ENCODE measurements at places on chromosomes 4 and X.

GRCh38 chr4:138500869-138501268 lies 258.7 kb upstream of the SLC7A11 start:
- no peak for DNase-seq

DNA sequence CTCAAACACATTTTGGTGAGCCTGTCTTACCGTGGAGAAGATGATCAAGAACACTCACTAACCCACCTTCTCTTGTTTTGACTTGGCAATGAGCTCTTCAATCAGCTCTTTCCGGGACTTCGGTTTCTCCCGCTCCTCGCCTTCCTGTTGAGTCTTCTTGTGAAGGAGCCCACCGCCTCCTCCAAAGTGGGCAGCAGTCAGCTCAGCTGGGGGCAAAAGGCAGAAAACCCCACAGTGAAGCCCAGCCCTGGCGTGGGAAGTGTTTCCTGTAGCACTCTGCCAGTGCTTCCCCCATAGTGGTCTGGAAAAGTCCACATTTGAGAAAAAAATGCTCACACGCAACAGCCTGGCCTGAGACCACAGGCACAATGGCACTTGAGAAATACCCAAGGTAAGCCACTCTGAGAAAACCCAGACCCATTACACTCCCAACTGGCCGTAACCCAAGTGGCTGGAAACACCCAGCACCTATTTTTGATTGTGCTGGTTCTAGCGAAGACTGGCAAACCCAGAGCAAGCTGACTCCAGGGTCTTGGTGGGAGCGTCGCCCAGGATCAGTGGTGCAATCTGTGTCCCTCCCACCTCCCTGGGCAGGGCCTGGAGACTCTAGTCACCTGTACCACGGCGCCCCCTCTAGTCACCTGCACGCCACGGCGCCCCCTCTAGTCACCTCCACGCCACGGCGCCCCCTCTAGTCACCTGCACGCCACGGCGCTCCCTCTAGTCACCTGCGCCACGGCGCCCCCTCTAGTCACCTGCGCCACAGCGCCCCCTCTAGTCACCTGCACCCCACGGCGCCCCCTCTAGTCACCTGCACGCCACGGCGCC lies 8.6 kb downstream of the NOP14 start:
- peak; percentile 58 for DNase-seq

GRCh38 chrX:84320023-84320422 lies 132.0 kb upstream of the RPS6KA6 start:
- no peak for DNase-seq

DNA sequence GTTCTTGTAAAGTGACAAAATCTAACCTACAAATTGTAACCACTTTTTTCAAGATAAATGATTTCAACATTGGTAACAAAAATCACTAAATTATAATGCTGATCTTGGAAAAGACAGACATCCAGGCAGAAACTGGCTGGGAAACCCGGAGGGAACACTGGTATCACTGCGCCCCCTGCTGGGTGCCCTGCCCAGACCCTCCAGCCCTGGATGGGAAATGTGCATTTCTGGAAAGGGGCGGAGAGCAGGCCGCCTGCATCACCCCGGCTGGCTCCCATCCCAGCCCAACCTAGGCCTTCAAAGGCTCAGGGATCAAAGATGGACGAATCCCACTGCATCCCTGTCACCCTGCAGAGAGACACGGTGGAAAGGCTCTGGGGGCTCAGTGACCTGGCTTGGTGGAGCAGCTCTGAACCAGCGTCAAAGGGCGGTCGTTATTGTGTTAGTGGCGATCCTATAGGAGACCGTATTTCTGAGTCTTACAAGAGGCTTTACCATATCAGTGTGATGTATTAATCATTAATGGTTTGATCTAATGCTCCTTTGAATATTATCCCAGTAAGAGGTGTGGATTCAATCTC lies 37.3 kb downstream of the ACOX3 start:
- DNase-seq: peak; percentile 56

DNA sequence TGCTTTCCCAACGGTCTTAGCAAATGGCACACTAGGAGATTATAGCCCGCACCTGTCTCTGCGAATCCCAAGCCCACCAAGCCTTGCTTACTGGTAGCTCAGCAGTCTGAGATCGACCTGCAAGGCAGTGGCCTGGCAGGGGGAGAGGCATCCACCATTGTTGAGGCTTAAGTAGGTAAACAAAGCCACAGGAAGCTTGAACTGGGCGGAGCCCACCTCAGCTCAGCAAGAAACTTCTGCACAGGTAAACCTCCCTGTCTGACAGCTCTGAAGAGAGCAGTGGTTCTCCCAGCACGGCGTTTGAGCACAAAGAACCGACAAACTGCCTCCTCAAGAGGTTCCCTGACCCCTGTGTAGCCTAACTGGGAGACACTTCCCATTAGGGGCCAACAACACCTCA lies 42.8 kb downstream of the BRWD3 start:
- DNase-seq: no peak

- no peak for DNase-seq
Measured at GRCh38 chr4:112882286-112882685, 167.2 kb upstream of the ANK2 start.

DNA sequence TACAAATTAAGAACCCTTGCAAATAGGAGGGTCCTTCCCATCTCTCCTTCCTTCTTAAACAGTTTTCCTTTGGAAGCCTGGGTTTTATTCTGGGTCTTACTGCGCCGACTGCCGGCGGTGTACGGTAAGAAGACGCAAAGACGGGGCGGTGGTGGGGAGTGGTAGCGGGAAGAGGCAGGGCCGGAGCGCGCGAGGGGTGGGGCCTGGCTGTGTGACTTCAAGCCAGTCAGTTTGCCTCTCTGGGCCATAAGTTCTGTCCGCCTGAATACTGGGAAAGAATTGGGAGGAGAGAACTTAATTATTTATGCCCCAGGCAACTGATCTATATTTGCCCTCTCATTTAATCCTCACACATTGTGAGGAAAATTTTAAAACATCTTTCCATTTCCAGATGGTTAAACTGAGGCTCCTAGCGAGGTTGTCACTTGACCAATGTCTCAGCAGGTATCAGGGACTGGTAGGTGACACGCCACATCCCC lies 726 bp upstream of the KANTR start:
- peak; percentile 69 for DNase-seq

DNA sequence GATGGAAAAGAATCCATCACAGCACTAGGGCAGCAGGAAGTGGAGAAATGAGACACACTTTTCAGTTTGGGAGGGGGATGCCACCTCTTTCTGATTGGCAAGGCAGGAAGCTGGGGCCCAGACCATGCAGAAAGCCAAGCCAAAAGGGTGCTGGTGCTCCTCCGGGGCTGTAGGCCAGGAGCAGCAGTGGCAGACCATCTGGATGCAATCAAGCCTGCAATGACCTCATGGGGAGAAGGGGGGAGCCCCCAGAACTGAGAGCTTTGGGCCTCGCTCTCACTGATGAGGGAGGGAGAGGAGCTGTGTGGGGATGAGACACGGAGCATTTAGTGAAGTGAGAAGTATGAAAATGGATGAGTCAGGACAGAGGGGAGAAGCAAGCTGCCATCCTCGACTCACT lies 141.3 kb upstream of the NALF2 start:
- DNase-seq: no peak

DNA sequence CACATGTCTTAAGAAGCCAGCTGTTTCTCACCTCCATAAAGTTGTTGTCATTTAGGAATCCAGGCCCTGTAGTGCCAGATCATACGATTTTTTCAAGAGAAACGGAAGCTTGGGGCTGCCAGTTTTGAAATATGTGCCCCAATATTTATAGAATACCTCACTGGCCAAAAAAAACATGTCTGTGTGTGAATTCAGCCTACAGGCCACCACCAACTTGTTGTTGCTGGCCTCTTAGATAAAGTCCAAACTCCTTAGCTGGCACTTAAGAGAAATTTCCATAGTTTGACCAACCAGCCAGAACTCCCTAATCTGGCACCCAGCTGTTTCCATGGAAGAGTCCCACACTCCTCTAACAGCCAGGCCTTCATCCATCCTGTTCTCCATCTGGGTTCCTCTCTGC lies 74.1 kb downstream of the WDR19 start:
- DNase-seq: no peak

GRCh38 chrX:40273356-40274050 lies 175.7 kb upstream of the BCOR start:
- DNase-seq: no peak

DNA sequence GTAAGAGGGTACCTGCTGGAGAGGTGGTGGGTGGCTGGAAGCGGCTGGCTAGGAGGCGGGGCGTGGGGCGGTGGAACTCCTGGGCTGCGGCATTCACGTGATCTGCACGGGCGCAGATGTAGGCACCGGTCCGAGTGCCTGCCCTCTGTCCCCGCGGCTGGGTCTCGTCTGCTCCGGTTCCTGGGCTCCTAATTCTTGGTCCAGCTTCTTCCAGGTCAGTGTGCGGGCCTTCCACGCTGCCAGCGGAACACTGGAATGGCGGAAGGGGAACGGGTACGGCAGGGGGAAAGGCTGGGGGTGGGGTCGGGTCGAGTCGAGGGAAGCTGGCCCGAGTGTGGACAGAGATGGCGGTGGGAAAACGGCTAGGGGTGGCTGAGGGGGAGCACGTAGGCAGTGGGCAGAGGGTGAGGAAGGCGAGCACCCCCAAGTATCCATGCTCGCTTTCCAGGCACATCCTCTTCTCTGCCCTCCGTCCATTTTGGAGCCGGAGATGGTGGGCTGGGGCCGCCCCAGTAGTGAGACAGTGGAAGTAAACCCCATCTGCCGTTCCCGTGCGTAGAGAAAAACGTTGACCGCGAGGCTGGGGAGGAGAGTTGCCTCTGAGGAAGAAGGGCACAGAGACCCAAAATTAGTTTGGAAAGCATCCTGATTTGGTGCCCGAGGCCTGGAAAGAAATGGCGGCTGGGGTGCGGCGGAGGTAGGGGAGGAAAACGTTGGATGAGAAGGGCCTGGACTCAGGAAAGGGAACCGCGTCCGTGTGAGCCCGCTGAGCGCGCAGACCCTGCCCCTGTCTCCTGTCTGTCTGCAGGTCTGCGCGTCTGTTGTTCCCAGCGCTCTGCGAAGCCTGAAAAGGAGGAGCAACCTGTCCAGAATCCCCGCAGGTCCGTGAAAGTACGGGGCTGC lies at the start of gene TCEAL4:
Gene TCEAL4 (plus strand): TSS at position 105 of the 903 bp plus-strand sequence. CDS start 1,161 bp downstream, outside the sequence.
- DNase-seq: peak; percentile 2

GRCh38 chrX:136016881-136017280 lies 31.6 kb downstream of the SLC9A6 start:
- peak; percentile 18 for DNase-seq

DNA sequence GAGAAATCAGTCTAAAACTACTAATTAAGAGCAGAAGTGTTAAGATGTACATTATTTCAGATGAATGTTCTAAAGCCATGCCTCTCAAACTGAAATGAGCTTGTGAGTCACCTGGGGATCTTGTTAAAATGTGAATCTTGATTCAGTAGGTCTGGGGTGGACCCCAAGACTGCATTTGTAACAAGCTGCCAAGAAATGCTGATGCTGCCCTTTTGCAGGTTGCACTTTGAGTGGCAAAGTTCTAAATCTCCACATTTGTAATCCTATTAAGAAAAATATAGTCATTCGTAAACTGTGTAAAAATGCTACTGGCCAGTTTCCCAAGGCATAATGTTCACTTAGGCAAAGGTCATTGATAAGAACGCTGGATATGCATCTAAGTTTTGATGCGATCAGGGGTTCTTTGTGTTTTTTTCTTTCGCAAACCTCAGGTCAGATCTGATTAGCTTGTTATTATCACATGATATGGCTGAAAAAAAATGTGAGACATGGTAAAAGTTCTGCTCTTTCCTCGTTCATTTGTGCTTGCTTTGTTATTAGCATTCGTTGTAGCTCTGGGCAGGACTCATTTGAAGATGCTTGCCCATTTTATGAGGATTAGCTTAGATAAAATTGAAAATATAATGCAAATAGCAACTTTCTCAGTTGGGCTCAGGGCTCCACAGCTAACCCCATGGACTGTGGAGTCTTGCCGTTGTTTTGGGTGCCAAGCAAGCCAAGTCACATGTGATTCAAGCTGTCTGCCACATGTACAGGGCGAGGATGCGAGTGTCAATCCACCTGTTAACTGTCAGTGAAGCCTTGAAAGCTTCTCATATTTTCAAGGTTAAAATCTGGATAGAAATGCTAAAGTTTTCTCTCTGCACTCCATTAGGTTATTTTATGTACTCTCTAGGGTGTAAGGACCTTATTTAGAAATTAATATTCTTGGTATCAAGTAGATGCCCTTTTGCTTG lies 12.1 kb downstream of the TBC1D1 start:
- DNase-seq: no peak

DNA sequence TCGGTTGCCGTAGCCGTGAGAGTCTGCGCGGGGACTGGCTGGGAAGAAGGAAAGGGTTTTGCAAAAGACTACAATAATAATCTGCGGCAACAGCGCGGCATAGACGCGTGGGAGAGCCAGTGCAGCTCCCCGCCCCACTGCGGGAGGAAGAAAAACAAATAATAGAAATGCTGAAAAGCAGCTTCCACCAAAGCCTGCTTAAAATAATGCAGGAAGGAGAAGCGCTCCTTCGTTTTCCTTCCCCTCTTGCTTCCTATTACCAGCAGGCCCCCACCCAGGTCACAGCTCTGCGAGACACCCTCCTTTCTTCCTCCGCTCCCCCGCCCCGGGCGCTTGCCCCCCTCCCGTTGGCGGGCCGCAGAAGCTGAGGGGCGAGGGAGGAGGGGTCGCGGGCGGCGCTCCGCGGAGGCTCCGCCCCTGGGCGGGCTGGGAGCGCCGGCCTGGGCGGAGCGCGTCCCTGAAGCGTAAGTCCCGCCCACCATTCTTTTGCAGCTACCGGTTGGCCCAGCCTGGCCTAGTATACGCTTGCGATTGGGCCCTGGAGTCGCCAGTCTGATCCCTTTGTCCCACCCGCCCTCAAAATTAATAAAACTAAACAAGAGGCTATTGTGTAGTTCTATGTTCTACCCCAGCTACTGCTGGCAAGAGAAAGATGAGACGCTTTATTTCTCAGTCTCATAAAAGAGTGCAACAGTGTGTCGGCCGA lies 636 bp upstream of the AMOT start:
- peak; percentile 60 for DNase-seq

DNA sequence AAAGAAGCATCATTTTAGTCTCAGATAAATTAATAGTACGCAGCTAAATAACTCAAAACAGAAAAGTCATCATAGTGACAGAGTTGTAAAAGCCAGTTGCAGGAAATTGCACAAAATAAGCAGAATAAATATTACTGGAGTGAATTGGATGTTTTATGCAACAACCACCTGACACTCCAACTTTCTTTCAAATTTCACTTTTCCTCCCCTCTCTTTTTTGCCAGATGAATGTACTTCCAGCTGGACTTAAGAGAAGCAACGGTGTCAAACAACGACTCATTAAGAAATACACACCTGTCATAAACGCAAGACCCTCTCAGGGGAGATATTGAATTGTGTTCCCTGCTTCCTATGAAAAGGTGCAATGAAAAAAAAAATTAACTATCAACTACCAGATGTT lies 120.2 kb upstream of the HCCS start:
- DNase-seq: no peak

- DNase-seq: no peak
Measured at GRCh38 chr4:74219240-74219639, 61.3 kb downstream of the MTHFD2L start.

Measured in hematopoietic multipotent progenitor cell treated with erythropoietin and hydrocortisone succinate and interleukin-3 and kit ligand, for 15 days (in vitro differentiated cells).